T-helper 17 cell (primary cell): ENCODE measurements at places on chromosomes 1 and 21.
A peak's percentile ranks its signal among the peaks of the same experiment; 100 is the strongest.

DNA sequence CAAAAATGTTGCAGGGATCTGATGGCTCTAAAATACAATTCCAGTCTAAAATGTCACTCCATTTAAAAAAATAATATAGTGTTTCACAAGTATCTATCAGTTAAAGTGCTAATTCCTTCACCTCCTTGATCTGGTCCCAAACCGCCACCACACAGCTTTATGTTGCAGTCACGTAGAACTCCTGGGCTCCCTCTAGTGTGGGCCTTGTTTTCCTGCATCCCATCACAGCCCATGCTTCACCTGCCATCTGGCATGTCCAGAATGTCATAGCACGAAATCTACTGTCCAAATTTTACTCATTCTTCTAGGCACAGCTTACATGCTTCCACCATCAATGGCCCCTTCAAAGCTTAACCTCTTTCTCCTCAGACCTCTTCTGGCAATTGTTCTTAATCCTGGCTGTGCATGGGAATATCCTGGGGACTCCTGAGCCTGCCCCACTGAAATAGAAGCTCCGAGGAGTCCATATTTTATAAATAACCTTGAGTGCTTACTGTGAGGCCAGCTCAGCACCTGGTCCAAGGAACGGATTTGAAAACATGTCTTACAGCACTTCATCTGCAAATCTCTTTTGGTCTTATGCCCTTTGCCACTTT, 15.5 kb downstream of the FYB2 start:
- DNase-seq = no peak

- DNase-seq = no peak
Measured at GRCh38 chr1:110249256-110249655, 39.1 kb downstream of the KCNC4 start.

DNA sequence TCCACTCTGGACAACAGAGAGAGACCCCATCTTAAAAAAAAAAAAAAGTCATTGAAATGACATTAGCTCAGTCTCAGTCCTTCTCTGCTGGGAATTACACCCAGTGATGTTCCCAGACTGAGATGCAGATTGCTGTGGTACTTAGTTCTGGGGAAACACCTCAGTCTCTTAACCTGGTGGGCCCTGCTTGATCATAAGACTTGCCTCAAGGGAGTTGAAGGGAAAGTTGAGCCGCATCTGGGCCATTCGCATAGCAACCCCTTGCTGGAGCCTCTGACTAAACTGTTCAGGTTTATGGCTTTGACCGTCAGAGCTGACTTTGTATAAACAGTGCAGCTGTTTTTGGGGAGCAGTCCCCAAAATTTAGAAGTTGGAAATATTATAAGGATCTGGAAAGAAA, 13.4 kb downstream of the FCRL4 start:
- DNase-seq = no peak

GRCh38 chr1:13892198-13892597, 192.2 kb downstream of the PRDM2 start:
- DNase-seq = no peak

GRCh38 chr1:48499211-48499735, 27.3 kb upstream of the SPATA6 start:
- DNase-seq = no peak

GRCh38 chr21:29638138-29638537, 301.7 kb downstream of the GRIK1 start:
- no peak for DNase-seq

DNA sequence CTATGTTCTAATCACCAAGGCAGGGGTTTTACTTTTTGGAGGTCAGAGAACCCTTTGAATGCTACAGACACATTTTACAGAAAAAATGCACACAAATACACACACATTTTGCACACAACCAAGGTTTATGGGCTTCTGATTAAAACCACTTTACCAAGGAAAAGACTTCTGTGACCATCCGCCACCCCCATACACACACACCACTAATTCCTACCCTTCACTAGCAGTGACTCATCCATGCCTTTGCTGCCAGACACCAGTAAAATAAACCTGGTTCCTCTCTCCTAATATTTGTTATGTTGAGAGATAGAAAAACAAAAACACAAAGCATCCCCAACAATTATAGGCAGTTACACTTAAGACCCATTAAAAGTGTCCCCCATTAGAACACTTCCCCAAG, 12.9 kb downstream of the PIGM start:
- DNase-seq = no peak

DNA sequence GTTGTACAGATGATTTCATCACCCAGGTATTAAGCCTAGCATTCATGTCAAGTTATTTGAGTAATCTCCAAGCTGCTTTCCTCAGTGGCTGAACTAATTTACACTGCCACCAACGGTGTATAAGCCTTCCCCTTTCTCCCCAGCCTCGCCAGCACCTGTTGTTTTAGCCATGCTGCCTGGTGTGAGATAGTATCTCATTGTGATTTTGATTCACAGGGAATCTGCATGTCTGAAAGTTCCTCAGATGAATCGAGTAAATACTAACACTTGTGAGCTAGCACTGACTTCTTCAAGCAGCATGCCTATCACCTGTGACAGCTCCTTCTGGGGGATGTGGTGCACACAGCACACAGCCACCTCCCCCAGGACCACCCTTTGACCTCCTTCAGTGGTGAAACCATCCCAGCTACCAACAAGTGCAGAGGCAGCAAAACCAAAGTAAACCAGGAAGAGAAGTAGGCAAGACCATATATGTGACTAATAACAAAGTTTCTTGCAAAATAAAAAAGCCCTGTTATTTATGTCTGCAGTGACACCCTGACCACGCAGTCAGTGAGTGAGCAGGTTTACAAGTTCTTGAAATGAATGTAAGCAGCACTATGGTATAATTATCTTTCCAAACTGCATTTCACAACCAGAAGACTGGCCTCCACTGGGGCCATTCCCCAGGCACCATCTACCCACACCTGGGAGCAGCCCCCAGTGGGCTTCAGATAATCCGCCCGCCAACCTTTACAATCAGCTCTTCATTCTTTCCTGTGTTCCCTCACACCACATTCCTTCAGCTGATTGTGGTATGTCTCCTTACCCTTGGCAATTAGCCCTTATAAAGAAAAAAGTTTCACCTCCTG, 173.8 kb downstream of the ETS2 start:
- no peak for DNase-seq

DNA sequence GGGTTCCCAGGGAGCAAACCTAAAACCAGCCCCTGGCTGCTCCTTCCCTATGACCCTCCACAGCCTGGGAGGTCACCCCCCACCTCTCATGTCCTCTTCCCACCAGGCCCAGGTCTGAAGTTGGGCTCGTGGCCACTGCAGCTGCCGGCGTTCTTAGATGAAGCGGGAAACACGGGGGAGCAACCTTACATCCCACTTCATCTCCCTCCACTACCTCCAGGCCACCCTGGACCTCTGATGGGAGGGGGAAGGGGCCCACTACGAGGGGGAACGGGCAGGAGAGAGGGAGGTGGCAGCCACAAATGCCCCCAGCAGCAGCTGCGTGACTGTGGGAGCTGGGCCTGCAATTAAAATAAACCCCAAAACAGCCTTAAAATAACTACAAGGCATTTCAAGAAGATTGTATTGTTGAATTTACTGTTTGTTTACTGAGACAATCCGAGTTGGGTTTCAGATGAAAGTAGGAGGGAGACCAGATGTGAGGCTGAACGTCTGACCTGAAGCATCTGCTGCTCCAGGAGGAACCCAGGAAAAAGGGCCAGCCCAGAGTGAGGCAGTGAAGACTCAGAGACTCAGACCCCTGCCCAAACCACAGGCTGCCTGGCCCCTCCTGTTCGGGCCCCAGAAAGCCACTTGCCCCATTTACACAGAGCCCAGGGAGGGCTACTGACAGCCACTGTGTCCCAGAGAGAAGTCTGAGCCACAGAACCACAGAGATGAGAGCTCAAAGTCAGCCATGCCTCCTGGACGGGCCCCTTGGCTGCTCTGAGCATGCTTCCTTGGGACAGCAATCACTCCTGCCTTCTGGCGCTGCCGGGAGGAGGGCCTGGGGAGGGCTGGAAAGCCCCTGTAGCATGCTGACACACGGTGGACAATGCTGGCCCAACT, 59.8 kb downstream of the GLIS1 start:
- DNase-seq = no peak

DNA sequence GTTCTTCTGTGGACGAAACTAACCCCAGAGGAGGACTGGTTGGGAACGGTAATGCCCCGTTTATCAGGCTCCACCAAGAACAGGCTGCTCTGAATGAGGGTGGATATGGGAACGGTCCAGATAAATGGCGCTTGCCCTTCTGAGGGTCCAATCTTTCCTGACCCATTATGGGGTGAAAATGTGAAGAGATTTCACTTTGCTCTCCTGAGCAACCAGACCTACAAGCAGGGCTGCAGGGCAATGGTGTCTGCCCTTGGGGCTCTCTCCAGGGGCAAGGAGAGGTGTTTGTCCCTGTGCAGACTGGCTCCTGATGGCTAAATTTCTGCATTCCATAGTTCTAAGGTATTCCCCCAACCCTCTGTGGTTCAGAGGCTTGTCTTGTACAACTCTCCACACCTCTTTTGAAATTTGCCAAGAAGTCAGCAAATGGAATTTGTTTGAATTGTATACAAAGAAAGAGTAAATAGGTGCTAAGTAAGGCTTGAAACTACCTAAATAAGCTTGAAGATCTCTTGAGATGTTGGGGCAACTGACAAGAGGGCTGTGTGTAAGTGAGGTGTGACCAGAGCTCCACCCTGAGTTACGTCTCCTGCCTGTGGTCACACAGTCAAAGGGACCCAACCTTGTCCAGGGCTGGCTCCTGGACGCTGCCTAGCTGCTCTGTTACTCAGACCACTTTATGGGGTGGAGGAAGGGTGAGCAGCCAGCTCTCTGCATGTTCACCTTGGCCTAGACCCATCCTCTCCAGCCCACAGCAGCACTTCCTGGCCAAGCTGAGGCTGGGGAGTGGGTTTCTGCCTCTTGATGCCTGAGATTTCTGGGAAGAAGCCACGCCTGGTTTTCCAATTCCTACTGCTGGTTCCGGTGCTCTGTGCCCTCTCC, 24.8 kb downstream of the SLC2A1 start:
- DNase-seq = no peak

DNA sequence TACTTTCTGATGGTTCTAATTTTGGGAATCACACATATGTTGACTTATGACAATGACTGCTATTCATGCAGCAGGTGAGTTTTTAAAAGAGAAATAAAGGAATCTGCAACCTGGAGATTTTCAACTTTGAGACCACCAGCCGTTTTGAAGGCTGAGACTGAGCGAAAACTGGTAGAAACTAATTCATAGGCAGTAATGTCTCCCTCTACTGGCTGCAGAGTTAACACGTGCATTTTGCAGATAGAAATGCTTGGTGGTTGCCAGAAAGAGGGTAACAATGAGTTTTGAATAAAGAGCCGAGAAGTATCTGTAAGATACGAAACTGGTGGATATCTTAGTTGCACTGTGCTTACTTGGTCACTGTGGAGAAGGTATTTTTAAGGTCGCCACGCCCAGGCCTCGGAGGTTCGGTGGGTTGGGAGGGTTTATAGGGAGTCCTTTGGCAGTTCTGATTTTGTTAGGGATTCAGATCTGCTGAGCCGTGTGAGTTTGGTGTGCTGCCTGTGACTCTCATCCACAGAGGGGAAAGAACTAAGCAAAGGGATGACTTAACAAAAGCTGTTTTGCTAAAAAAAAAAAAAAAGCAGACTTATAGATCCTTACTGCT, 83.0 kb downstream of the RYR2 start:
- DNase-seq = no peak

- DNase-seq = no peak
Measured at GRCh38 chr1:242530761-242531160, 6.3 kb upstream of the PLD5 start.

DNA sequence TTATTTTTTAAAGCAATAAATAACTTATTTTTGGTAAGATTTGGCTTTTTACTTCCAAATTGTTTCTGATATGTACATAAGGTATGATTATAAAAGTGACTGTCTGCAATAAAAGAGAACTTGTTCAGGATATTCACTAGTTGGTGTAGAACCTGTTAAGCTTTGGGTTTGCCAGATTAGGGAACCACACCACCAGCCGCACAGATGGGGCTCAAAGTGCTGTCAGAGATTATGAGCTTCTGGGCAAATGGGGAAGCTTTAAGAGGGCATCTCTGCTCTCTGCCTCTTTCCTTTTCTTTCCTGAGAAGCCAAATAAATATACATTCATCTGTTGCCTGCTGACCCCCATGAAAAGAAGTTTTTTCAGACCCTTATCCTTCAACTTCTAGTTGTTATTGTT, 25.4 kb downstream of the IVNS1ABP start:
- no peak for DNase-seq

DNA sequence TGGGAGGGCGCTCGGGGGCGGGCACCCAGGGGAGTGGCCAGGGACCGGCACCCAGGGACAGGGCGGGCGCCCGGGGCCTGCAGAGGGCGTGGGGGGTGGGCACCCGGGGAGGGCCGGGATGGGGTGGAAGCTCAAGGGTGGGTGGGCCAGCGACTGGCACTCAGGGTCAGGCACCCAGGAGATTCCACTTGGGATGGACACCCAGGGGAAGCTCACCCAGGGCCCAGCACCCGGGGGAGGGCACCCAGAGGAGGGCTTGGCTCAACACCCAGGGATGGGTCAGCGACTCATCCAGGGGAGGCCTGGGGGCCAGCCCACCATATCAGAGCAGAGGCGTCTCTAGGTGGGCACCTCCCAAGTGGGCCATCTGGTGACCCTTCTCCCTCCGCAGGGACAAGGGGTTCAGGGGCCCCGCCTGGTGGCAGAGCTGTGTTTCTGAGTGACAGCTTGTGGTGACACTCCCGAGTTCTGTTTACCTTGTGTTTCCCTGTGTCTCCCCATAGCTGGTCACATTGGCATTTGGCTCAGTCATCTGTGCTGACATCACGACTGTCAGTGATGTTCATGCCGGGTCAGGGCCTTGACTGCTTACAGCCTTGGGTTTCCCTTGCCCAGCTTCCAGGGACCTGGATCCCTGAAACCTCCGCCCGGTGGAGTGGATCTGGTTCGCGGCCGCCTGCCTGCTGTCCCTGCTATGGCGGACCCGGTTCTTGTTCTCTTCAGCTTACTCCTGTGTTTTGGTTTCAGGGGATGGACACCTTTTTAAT, 749 bp downstream of the IBA57 start:
- DNase-seq = no peak

DNA sequence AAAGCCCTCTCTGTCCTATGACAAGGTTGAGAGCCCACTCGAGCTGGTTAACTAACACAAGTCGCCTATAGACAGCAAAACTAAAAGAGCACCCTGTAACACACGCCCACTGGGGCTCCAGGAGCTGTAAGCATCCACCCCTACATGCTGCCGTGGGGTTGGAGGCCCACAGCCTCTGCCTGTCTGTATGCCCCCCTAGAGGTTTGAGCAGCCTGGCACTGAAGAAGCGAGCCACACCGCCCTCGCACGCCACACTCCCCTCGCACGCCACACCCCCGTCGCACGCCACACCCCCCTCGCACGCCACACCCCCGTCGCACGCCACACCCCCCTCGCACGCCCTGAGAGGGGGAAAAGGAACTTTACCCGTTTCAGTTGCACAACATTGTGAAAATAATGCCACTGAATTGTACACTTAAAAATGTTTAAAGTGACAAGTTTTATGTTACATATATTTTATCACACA, 13.2 kb upstream of the HMGCL start:
- peak; percentile 68 for DNase-seq
